ENCODE measurements at places on chromosomes 12 and 14.

DNA sequence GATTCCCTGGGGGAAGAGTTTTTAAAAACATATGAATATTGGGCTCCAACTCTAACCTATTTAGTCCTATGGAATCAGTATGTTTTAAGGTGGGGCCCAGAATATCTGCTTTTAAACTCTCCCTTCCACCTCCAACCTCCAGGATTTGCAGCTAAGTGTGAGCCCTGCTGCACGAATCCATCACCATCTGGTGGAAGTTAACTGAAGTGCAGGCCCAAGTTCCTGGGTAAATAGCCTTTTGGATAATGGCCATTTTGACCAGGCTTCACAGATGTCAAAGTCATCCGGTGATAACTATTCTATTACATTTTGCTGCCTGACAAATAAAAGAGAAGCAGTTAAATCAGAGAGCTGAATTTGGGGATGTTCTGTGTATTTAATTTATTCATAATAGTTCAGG is 58.1 kb upstream of the RMST start:
- peak; percentile 12 for DNase-seq

DNA sequence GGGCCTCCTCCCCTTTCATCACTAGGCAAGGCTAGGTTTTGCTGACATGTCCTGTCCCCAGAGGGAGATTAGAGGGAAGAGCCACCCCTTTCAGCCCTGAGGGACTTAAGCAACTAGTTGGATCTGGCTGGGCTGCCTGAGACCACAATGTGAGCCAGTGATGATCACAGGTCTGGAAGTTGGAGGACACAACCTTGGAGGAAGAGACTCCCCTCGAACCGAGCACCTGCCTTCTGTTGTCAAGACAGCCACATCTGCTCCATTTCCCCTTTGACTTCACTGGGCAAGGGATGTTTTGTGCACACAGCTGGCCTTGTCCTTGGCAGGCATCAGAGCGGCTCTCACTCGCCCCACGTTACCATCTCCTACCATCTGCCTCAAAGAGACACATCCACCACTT is 31.4 kb downstream of the MVK start:
- DNase-seq, result no peak

DNA sequence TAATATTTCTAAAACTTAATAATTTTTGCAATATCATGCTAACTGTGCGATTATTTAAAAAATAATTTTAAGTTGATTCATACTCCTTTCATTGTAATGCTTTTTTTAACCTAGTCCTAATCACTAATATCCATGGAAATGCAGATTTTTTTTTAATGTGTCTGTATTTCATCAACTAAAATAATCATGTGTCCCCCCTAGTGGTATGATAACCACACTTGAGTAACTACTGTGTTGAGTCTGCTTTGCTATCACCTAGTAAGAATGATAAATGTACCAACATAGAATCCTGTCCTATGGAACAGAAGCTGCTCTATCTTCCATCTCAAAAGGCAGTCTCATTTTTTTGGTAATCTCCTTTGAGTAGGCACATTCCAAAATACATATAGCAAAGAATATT is 19.1 kb upstream of the SYNE2 start:
- no peak for DNase-seq

DNA sequence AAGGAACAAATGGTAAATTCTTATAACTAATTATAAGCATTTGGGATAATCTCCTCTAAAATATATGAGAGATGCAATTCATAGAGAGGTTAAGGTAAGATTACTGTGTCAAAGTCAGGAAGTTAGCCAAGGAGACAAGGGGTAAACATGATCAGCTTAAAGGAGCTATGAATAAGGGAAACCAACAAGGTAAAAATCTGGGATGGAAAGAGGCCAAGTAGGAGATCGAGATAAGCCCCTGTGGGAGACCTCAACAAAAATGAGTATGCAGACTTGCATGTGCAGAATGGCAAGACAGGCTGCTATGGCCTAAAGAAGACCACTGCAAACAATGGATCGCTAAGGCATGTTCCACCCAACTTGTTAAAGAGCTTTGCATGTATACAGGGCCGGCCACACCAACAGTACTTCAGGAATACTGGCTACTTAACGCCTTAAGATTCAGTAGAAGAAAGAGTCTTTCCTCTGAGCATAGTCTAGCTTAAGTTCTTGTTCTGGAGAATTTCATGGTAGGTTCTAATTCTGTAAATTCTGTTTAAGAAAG is 738.6 kb downstream of the GALC start:
- no peak for DNase-seq

DNA sequence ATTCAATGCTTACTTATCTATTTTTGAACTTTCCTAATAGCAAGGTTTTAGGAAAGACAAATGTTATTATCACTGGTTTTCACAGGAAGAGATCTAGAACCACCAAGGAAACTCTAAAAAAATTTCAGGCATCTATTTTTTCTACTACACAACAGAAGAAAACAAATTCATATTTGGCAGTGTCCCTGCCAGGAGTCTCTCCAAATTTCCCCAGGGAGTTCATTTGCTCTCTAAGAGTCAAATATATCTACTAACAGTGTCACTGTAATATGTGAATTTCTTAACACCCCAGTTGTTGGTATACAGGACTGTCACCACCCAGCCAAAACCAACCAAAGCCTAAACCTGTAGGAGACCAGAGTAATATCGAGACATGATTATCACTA is 83.4 kb downstream of the STXBP6 start:
- no peak for DNase-seq

DNA sequence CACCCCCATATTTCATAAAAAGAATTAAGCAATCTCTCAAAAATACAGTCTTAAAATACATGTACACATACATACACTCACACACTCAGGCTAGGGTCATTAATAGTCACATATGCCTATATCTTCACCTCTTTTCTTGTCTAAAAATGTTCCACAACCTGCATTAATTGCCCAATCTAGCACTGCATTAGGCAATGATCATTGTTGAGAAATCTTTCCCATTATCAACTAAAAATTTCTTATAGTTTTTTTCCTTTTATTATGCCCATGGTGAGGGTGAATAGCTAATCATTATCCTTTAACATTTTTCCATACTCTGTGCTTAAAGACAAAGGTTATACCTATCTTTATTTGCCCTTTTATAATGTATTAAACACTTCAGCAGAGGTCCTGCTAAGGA is 38.3 kb downstream of the FSCB start:
- DNase-seq, result no peak

DNA sequence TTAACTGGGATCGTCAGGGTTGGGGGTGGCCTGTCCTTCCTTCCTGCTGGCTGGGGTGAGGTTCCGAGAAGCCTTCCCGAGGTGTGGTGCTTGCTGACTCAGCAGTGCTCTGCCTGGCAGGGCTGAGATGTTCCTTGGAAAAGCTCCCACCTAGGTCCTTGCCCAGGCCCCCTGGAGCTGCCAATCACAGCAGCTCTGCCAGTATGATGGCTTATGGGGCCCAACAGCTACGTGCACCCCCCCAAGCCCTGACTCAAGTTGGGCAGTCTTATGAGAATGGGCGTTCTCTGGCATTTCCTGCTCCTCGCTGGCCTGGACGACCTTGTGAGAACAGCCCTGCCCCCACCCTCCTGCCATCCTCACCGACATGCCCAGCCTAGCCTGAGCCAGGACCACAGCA is 292.2 kb upstream of the CRY1 start:
- DNase-seq, result no peak

GRCh38 chr12:48388938-48389337 is 38.2 kb upstream of the ZNF641 start:
- no peak for DNase-seq
